Cortex of kidney (tissue), 1 donor: ENCODE measurements at places on chromosomes 1 and 21.

- DNase-seq: no peak
Observed at GRCh38 chr1:242002510-242002909, 3.6 kb upstream of the MAP1LC3C start.

DNA sequence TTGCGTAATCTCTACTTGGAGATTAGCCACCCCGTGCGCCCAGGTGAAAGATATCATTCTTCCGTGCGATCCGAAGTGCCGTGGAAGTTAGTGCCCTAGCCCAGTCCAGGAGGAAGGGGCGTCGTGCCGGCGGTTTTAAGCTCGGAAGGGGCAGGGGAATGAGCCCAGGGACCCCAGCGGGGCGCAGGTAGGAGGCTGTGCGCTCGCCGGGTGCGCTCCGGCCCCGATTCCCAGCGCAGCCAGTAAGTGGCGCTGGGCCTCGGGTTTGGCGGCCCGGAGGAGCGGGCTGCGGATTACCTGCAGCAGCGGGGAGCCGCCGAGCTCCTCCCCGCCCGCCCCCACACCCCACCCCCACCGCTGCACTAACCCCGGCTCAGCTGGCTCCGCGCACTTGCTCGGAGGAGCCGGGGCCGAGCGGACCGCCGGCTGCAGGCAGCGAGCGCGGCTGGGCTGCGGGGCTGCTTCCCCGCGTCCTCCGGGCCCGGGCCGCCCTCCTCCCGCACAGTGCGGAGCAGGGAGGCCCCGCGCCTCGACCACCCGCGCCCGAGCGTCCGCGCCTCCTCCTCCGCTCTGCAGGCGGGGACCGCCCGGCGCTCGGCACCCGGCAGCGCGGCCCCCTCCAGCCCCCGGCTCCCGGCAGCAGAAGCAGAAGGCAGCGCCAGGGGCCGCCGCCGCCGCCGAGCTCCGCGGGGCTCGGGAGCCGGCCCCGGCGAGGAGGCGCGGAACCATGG is at the start of gene RYR2:
Gene RYR2, plus strand, starts transcription at position 390 of the 731 bp plus-strand sequence. Its CDS starts 338 bp downstream, at position 728.
- no peak for DNase-seq

GRCh38 chr1:107952989-107953388 is 12.0 kb downstream of the VAV3 start:
- DNase-seq: no peak

DNA sequence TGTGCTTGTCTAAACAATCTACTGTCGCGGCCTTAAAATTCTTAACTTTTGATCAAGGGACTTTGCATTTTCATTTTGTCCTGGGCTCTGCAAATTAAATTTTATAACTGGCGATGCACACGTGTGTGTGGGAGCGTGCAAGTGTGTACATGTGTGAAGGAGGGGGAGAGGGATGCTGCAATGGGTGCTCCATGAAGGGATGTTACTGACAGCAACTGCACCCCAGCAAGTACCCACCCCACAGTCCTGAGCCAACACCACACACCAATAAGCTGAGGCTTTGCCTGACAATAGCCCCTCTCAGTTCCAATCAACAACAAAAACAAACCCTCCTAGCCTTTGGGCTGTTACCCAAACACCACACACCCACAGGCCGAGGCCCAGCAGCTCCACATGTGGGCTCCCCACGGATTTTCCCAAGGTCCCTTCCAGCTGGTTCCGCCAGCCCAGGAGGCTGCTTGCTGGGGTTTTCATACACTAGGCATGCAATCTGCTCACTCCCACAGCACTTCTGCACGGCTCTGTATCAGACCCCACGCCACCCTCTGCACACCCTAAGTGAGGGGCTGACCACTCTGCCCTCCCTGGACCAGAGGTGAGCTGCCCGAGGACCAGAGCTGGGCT is 32.8 kb upstream of the IFFO2 start:
- no peak for DNase-seq

DNA sequence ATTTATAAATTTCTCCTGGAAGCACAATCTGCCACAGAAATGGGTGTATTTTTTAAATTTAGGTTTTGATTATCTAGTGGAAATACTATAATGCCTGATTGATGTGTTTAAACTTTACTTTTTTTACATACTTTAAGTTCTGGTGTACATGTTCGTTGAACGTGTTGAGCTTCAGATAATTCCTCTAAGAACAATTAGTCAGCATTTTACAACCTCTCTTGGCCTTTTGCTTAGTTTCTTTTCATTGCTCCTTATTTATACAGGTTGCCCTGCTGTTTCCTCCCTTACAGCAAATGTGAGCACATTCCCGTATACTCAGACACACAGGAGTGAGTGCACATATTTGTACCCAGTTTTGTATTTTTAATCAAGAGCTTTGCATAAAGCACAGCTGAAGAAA is 1038.9 kb downstream of the BRINP3 start:
- no peak for DNase-seq

GRCh38 chr1:9838946-9839345 is 15.2 kb upstream of the CLSTN1 start:
- DNase-seq: no peak

DNA sequence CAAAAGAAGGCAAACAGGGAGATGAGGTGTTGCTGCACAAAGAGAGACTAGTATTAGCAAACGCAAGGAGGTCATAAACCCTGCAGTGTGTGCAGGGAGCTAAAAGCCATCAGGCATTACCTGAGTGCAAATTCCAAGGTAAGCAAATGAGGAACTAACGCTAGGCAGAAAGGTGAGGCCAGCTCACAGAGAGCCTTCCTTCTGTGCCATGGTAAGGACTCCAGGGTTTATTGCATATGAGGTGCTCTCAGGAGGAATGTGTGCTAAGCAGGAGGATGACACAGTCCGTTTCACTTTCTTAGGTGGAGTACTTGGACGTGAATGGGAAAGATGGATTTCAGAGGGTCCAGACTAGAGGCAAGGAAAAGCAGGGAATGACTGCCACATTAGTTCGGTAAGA is 44.6 kb upstream of the MYBPHL start:
- DNase-seq: no peak

- DNase-seq: no peak
Observed at GRCh38 chr1:162035241-162035640, 11.6 kb upstream of the OLFML2B start.

- DNase-seq: no peak
Observed at GRCh38 chr21:39502631-39503030, 50.9 kb downstream of the SH3BGR start.

- no peak for DNase-seq
Observed at GRCh38 chr1:50348449-50349241, 74.6 kb downstream of the DMRTA2 start.

- DNase-seq: no peak
Observed at GRCh38 chr1:155970531-155971167, 7.7 kb downstream of the ARHGEF2 start.

DNA sequence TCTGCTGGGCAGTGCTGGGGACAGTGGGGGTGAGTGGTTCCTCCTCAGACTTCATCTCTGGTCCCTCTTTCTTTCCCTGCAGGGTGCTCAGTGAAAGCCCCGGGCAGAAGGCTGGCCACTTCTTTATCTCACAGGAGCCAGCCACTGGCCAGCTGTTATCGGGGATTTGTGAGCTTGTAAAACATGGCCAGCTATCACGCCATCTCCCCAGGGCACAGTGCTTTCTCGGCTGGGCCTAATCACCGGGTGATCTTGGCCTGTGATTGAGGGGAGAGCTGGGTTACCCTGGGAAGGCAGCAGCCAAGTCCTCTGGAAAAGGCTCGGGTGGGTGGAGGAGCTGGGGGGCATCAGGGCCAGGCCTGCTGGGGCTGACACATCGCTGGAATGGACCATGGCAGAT is 83.0 kb downstream of the IGSF21 start:
- no peak for DNase-seq

DNA sequence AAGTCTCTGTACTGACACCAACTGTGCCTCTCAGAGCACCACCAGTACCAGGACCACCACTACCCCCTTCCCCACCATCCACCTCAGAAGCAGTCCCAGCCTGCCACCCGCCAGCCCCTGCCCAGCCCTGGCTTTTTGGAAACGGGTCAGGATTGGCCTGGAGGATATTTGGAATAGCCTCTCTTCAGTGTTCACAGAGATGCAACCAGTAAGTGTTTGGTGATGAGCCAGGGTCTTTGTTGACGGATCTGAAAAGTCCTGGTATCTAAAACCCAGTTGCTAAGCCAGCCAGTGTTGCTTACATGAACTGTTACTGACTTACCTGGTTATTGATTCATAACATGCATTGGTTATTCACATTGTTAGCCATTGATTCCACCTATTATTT is 1.1 kb downstream of the C1orf56 start:
- DNase-seq: no peak

DNA sequence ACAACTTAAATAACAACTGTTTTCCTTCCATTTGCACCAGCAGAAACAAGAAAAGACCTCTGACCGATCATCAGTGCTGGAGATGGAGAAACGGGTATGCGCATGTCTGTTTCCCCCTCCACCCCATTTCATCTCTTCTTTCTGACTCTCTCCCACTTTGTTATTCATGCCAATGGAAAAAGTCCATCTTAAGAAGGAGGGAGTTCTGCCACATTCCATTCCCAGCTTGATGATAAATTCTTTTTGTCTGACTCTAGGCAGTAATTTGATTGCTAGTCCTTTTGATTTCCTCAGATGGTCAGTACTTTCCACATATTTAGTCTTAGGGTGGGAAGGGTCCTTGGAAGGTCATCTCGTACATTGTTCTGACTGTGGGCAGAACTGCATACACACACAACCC is 142.5 kb downstream of the SYT2 start:
- no peak for DNase-seq

DNA sequence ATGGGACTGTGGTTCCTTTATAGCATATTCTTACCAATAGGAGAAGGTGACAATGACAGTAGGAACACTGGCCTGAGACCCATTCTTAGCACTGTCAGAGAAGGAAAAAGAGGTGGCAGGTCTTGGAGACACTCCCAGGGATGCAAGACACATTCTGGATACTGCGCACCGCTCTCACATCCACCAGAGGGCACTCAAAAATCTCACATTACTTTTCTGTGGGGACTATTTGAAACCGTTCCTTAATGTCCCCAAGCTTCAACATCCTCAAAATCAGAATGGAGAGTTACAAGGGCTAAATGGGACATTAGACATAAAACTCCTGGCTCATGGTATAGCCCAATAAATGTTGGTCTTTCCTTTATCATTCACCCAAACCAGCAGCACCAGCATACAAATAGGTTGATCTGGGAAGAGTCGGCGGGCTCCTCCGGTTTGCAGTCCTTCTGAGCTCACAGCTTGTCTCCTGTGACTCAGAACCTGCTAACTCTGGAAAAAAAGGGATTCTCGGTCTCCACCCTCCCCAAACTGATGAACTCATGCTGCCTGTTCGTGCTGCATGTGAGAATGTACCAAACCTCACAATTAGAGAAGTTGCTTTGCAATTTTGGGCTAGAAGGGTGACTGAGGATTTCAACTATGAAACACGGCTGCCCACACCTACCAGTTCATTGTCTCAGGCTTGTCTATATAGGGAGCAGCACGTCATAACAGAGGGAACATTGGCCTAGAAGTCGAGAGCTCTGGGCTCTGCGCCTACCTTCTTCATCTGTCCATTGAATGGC is 40.2 kb downstream of the IL12RB2 start:
- DNase-seq: no peak

- no peak for DNase-seq
Observed at GRCh38 chr1:72827278-72827677, 544.9 kb upstream of the NEGR1 start.

DNA sequence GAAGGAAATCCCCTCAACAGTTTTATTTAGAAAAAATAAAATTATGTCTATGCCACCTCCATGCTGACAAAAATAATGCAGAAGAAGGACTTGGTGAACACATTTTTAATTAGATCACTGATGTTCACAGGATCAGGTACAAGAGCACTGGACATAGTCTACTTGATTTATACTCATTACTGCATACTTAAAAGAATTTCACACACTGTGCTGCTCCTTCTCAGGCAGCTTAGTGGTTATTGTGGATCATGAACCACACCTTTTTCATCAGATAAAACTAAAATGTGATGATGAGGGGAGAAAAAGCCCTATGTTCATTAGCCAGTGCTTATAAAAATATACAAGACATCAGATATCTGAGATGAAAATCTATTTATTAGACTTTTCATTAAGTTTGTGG is 103.3 kb upstream of the DPH5 start:
- no peak for DNase-seq
